ENCODE measurements at places on chromosomes 5 and 9.

DNA sequence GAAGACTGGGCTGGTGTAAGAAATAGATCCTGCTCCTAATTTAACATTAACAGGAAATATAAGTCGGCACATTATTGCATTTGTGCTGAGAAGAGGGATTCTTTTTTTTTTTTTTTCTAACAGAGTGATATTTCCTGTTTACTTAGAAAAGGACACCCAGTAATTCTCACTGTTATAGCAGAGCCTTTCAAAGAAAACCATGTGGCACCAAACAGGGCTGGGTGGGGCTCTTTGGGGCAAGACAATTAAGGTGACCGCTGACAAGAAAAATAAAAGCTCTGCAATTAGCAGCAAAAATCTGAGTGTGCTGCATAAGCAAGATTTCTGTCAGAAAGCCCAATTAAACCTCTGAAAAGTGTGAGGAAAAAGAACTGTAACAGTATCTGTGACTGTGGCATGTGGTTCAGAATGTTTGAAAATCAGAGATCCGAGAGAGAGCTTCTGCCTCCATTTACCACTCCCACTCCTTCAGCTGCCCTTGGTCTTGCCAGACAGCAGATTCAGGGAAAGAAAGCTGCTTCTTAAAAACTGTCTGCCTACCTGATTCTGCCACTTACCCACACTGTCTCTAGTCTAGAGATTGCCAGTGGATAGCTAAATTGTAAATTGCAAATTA, 77.1 kb upstream of the IQGAP2 start:
- DNase-seq: no peak

DNA sequence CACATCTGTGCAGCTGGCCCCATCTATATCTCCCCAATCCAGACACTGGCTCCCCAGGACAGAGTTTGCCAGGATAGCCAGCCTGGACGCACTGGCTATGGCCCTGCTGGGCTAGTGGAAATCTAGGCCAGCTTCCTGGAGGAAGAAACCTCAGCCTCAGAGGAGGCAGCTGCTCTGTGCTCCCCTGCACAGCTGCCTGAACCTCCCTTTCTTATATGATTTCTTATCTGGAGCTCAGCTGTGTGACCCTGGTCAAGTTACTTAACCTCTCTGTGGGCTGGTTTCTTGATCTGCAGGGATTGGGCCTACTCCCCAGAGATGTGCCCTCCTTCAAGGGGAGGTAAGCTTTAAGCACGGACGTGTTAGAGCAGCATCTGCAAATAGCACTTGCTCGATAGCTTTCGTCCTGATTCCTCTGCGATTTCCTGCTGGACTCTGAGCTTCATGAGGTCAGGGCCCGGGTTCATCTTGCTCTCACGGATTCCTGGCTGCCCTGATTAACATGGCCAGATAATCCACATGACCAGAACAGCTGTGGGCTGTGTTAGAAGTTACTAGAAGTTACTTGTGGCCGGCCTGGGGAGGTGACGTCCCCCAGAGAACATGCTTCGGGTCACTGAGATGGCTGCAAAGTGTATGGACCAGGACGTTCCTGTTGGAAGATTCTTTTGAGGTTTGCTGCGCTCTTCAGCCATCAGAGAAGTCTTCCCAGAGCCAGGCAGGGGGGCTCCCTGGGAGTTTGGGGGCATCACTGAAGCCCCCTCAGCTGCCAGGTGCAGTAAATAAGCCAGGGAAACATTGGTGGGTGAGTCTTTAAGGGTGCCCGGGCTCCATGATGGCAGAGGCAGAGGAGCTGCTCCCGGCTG, 14.5 kb downstream of the C9orf50 start:
- DNase-seq: no peak

- DNase-seq: no peak
Observed at GRCh38 chr5:90866333-90866732, 307.7 kb downstream of the ADGRV1 start.

- DNase-seq: no peak
Observed at GRCh38 chr5:90142541-90142940, 267.0 kb downstream of the CETN3 start.

DNA sequence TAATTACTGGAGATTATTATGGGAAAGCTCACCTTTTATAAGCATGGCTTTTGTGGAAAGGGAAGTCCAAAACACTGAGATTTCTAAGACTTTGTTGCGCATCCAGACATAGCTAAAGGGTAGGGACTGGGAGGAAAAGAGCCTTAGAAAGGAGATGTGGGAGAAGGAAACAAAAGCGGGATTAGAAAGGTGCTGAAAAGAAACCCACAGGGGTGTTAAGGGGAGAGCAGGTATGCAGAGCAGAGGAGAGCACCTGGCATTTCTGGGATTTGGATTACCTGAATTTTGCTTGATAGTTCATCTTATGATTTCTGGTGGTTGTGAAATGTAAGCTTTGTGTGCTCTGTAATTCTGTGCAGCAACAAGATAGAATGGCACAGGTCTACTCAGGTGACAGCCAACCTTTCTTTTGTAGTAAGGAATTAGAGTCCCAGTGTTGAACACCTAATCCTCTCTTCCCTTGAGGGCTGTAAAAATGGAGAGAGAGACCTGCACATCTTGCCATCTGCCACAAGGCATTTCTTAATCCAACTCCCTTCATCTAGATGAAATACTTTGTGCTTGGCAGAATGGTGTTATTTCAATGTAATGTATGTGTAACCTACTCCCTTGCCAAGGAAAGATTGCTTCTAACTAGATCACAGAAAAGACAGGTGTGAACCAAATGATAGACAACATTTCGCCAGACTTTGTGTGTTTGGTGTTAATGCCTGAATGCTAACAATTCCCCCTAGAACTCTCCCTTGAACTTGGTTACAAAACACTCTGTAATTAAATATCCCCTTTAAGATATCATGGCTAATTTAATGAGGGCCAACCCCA, 47.4 kb downstream of the ATPSCKMT start:
- no peak for DNase-seq

DNA sequence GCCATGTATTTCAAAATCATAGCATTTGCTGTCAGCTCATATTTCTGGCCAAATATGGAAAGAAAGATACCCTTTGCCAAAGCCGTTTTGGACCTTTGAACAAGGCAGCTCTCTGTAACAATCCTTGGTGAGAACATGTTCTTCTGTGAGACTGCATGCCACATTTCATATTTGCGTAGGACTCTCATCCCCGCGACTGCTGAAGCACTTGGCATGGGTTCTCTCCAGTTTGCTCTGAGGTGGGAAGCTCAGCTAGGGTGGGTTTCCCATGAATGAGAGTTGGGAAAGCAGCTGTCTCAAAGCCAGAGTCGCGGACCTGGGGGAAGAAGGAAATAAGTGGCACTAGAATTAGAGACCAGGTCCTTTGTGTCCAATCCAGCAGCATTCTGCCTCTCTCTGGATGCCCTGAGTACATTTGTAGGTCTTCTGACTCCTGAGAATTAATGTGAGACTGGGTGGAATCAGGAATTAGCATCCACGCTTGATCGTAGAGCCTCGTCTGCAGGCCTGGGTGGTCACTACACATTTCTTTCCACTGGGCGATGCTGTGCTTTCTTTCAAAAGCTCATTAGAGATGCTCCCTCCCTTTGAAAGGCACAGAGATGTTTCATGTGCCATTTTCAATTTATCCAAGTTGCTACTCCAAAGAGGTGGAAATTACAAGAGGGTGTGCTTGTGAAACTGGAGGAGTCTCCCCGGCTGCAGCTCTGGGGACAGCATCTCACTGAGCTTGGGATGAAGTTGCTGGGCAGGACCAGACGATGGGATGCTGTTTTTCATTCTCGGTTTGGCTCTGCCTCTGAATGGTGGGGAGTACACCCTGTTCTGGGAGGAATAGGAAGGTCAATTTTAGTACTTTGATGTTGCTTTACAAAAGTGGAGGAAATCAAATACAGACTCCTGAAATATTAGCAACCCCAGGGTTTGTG, 197.2 kb downstream of the GADD45G start:
- DNase-seq: no peak

- no peak for DNase-seq
Observed at GRCh38 chr9:105242557-105242956, 1.9 kb upstream of the SLC44A1 start.

- no peak for DNase-seq
Observed at GRCh38 chr9:133539991-133540697, 5.6 kb downstream of the ADAMTSL2 start.

- no peak for DNase-seq
Observed at GRCh38 chr5:109855056-109855455, 165.3 kb downstream of the MAN2A1 start.

DNA sequence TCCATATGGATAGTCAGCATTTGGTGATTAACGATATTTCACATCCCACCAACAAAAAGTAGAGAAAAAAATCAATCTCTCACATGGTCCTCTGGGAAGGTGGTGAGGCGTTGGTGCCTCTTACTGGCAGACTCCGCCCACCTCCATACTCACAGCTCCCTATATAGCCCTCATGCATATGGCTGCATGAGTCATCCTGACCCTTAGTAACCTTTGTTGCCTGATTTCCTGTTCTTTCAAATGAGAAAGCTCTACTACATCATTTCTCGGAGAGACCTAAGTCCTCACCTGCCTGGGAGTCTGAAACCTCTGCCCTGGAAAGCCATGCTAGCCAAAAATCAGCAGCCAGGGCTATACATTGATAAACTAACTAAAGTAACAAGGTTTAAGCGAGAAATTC, 33.3 kb upstream of the ABCA1 start:
- peak; percentile 53 for DNase-seq

- DNase-seq: no peak
Observed at GRCh38 chr9:94085062-94085639, 887 bp downstream of the PTPDC1 start.

GRCh38 chr5:19001054-19001453, 986.9 kb downstream of the CDH18 start:
- no peak for DNase-seq

- DNase-seq: no peak
Observed at GRCh38 chr5:34684281-34684979, 28.3 kb downstream of the RAI14 start.

DNA sequence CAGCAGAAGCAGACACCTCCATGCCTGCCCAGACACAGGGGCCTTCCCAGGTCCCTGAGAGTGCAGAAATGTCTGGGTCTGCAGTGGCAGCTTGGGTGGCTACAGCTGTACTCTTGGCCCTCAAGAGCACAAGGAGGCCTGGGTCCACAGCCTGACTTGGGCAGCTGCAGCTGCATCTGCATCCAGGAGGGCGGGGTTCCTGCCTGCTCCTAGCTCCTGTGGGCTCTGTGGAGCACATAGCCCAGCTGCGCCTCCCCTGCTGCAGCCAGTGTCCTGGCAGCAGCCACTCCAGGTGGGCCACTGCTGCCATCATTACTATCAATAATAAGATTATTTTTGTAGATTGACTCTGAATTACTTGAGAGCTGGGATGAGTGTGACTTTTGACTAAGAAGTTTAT, 162.0 kb upstream of the PTCH1 start:
- DNase-seq: no peak

DNA sequence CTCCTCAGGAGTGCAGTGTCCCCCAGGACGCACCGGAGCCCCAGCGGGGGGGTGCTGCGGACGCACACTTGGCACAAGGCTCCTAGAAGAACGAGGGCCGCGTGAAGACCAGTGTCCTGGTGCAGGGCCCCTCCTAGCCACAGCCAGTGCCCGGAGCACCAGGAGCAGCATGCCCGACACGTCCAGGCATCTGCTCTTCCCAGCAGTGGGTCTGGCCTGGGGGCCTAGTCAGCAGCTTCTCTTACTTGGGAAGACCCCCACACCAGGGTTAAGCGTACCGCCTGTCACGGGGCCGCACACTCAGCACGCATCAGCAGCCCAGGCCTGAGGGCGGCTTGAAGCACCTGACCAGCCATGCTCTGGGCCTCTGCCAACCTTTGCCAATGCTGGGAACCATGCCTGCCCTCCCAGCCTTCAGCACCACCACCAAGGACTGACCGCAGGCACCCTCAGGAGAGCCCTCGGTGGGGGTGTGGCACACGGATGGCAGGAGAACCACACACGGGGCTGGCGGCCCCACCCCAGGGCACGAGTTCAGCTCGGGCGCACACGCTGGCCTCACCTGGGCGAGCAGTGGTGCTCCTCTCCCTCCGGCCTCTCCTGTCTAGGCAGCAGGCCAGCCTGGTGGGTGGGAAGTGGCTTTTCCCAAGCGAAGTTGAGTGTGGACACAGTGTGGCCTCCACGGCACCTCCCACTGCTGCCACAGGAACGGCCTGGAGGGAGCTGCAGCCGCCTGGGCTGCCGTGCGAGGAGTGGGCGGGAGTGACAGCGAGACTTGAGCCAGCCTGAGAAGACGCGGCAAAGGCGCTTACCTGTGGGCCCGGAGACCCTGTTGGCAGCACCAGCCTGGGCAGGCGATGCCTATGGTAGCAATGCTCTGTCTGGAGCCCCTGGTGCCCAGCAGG, 12.0 kb upstream of the AJM1 start:
- no peak for DNase-seq

DNA sequence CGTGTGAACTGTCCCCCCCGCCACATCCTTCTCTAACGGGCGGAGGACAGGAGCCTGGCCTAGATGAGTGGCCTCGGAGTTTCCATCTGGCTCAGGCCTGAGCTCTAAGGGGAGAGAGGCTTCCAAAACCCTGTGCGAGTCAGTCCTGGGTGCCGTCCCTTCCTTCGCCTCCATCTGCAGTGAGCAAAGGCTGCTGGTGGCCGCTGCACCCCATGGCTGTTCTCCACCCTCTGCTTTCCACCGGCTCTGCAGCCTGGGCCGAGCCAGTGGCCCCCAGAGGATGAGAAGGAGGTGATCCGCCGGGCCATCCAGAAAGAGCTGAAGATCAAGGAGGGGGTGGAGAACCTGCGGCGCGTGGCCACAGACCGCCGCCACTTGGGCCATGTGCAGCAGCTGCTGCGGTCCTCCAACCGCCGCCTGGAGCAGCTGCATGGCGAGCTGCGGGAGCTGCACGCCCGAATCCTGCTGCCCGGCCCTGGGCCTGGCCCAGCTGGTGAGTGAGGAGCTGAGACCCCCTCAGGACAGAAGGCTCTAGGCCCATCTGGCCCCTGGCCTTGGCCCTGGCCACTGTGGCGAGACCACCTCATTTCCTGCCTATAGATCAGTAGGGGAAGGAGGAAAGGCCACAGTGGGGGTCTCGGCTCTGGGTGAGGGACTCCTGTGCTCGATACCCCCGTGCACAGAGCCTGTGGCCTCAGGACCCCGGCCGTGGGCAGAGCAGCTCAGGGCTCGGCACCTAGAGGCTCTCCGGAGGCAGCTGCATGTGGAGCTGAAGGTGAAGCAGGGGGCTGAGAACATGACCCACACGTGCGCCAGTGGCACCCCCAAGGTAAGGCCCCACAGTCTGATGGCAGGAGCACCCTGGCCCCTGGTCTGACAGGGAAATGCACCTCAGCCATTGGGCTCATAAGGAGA, 3.0 kb downstream of the PKN3 start:
- no peak for DNase-seq

DNA sequence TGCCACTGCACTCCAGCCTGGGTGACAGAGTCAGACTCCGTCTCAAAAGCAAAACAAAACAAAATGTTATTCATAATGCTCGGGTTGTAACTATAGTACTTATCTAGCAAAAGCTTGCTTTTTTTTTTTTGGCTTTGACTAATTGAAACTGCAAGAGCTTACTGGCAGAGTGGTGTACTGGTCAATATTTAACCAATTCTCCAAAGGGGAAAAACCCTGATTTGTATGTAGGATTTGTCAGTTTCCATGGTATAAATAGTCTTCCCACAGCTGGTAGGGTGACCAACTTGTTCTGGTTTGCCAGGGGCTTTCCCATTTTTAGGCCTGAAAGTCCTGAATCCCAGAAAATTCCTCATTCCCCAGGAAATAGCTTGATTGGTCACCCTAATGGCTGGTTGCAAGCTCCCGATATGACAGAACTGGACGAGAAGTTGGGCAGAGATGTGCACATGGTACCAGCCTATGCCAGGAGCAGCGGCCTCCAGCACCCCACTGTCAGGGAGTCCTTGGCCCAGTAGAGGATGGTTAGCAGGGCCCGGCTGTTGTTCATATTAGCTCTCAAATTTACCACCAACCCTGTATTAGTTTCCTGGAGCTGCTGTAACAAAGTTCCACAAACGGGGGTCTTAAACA, 58.0 kb downstream of the FXN start:
- no peak for DNase-seq
